ENCODE measurements at places on chromosomes 1 and 21.

- no peak for DNase-seq
Observed at GRCh38 chr1:91428182-91428798, 23.7 kb upstream of the HFM1 start.

DNA sequence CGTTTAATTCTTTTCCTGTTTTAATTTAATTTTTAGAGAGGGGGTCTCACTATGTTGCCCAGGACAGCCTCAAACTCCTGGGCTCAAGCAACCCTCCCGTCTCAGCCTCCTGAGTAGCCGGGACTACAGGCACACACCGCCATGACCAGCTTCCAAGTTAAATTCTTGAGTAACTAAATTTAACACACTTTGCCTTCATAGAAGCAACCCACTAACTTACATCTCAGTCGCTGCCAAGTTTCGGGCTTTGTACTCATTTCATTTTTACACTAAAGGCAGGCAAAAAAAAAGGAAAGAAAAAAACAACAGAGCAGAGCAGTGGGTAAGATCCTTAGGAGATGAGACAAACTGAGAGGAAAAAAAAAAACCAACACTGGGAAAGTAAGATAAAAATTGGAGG lies 3.5 kb downstream of the TIAM1 start:
- no peak for DNase-seq

GRCh38 chr1:38077523-38078147 lies 31.0 kb upstream of the POU3F1 start:
- no peak for DNase-seq

DNA sequence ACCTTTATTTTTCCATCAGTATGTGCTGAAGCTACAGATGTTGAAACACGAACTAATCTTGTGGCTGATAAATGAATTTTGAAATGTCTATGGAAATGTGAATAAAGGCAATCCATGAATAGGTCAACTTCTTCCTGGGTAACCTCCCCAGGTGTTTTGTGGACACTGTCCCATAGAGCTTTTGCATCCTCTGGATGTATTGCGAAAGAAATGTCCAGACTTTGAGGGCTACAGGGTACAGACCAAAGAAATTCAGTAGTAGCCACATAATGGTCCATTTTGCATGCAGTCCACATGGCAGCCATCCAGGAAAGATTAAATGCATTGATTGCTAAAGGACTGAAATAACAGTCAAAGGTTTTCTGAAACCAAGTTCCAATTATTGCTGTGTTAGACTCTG lies 21.5 kb upstream of the DARS2 start:
- no peak for DNase-seq

GRCh38 chr1:226092965-226093364 lies 30.4 kb downstream of the H3-3A start:
- DNase-seq, result no peak

GRCh38 chr1:173415490-173415889 lies 61.6 kb upstream of the PRDX6 start:
- DNase-seq, result no peak

- no peak for DNase-seq
Observed at GRCh38 chr1:247540581-247540980, 4.3 kb upstream of the OR2C3 start.

DNA sequence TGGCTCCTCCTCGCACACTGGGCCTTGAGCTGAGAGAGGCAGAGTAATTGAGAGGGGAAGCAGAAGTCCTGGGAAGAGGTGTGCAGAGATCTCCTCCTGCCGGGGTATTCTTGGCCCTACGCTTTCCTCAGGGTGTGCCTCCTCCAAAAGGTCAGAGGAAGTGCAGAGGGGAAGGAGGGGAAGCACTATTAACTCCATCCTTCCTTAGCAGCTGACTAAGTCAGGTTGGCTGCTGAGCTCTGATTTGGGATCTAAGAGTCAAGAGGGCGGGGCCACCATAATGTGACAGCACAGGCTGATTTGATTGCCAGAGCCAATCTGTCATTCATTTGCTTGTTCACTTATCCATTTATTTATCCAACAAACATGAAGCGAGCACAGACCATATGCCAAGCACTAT lies 12.3 kb downstream of the ATP2B4 start:
- DNase-seq, result no peak

DNA sequence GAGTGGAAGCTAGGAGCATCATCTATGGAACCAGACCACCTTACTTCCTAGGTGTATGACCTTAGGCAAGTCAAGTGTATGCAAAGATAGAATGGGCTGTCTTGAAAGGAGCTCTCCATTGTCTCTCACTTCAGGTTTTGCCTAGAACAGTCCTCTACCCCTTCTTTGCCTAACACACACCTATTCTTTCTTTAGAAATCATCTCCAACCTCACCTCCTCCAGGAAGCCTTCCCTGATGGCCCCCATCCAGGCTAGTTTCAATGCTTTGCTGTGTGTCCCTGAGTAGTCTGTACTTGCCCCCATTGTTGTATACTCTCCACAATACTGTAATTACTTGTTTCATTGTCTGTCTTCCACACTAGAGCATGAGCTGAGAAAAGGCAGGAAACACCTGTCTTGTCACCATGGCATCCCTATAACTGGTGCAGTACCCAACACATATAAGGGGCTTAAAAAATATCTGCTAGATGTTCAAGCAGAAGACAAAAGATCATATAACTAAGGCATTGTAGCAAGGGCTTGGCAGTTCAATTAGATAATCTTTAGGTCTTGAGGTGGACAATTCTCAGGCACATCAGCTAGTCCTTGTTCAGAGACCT lies 83.0 kb downstream of the RRAGC start:
- DNase-seq, result no peak

- no peak for DNase-seq
Observed at GRCh38 chr1:58812926-58813325, 29.1 kb upstream of the JUN start.

DNA sequence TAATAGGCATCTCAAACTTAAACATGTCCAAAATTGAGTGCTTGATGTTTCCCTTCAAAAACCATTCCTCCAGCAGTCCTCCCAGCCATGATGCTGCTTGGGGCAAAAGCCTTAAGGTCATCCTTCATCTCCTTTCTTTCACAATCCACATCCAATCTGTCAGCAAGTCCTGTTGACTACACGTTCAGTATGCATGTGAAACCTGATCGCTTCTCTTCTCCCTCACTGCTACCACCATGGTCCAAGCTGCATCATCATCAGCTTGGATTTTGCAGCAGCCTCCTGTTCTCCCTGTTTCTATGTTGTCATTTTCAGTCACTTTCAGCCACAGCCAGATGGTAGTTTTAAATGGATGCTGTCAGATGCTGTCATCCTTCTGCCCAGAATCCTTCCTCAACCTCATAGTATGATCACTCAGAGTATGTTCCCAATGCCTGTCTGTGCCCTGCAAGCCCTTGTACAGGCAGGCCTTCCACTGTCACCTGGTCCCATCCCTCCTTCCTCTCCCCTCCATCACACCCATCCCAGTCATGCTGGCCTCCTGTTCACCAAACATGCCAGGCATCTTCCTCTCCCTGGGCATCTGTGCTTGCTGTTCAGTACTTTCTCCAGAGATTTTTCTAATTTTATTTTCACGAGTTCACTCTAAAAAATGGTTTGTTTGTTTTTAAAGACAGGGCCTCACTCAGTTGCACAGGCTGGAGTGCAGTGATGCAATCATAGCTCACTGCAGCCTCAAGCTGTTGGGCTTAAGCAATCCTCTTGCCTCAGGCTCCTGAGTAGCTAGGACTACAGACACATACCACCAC lies 66.0 kb downstream of the SYDE2 start:
- DNase-seq, result no peak

- DNase-seq, result no peak
Observed at GRCh38 chr1:183911285-183911684, 106.4 kb downstream of the RGL1 start.

- no peak for DNase-seq
Observed at GRCh38 chr1:115457289-115457688, 119.2 kb upstream of the NGF start.

DNA sequence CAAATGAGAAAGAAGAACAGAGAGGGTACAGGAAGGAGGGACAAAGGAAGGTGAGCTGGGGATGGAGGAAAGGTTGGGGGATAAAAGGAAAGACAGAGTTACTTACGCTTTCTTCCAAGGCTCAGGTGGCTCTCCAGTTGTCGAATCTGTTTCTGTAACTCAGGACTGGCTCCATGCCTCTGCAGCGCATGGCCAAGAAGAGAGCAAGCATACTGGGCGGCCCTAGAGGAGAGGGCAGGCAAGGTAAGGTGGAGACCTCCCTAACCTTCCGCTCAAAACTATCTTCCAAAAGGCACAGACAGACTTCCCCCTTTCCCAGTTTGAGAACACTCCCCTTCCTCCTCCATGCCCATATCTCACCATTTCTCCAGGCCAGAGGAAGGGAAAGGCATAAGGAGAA lies 922 bp downstream of the PEX11B start:
- no peak for DNase-seq

DNA sequence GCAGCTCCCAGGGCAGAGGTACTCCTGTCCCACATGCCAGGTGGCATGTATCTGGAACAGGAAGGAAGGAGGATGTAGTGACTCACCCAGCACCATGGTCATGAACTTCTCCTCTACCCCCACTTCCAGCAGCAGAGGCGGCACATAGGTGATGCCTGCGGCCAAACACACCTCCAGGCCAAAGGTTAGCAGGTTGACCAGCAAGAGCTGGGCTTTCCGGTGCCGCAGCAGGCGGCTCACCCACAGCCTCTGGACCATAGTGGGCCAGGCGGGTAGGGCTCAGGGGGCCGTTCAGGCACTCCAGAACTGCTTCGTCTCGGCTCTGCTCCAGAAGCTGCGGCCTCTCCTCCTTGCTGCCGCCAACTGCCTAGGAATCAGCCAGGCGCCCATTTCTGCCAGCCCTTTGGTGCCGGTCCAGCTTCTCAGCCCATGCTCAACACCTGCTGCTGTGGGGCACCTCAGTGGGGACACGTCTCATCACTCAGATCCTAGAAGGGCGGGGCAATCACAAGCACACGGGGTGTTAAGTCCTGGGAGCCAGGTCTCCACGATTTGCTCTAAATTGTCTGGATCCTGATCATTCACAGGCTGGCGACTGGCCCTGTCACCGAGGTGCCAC lies 15.8 kb downstream of the SLC45A3 start:
- DNase-seq, result no peak

- DNase-seq, result no peak
Observed at GRCh38 chr21:15763359-15763758, 33.6 kb downstream of the USP25 start.

DNA sequence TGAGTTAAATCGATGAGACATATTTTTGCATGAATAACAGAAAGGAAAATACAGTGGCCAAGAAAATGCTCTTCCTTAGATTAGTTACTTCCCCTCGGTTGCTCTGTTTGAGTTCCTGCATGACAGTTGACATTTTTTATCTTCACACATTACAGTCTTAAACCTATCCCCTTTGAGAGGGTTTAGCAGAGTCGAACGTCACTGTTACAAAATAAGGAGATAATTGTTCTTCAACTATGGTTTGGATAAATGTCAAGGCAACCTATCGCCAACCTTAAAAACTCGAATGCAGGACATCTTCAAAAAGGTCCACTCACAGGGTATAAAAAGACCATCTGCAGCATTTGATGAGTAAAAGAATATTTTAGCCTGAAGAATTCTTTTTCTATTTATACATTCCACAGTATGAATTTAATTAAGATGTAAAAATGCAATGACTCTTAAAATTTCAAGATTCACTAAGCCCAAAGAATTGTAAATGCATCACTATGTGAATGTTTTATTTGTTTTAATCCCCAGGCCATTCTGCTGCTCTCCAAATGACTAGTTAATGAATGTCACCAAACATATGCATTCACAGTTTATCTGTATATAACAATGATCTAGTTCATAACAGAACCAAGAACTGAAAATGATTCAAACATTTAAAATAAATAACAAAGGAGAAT lies 68.9 kb upstream of the COL11A1 start:
- DNase-seq, result no peak

GRCh38 chr1:59570524-59570923 lies 244.2 kb upstream of the HOOK1 start:
- no peak for DNase-seq

GRCh38 chr1:159248311-159248710 lies 43.6 kb downstream of the ACKR1 start:
- DNase-seq, result no peak

DNA sequence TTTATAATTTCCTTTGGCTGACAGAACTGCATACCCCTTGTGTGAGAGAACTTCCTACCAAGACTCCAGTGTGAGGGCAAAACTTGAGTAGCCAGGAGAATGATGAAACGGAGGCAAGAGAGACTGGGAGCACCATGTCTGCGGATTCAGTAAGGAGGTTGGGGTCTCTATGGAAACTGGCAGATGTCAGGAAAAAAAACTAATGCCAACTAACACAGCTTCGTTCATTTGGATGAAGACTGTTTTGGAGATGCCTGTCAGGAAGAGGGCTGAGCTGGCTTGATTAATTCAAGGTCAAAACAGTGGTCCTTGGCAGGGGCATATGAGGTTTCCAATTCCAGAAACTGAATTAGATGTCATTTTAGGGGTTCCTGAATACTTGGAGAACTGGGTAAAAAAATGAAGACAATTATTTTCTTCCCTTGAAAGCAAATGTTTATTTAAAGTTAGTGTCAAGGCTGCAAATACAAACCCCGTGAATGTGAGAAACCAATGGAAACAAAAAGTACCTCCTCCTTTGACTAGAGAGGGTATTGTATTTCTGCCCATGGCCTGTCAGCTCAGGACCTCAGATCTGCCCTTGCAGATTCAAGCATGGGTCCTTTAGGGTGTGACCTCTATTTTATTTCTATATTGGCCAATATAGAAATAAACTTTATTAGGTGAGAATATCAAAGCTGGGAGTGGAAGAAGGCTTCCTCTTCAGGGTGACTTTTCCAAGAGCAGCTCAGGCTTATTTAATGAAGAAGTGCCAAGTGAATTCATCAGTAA lies 110.5 kb downstream of the MAST2 start:
- DNase-seq, result no peak

DNA sequence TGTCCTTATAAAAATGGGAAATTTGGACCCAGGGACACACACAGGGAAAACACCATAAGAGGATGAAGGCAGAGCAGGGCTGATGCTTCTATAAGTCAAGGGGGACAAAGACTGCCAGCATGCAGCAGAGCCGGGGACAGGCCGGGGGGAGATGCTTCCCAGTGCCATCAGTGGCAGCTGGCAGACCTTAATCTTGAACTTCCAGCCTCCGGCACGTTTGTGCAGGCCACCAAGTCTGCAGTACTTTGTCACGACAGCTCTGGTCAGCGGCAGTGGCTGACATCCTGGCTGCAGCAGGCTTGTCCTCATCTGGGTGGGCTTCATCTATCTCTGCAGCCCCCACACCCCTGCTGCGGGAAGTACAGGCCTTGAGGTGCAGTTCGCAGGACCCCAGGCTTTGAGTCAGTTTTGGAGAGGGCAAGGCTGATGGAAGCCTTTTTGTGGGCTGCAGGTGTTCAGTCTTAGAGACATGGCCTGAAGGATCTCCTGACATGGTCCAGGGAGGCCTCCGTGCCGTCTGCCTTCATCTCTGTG lies 186.0 kb downstream of the DYRK1A start:
- no peak for DNase-seq

DNA sequence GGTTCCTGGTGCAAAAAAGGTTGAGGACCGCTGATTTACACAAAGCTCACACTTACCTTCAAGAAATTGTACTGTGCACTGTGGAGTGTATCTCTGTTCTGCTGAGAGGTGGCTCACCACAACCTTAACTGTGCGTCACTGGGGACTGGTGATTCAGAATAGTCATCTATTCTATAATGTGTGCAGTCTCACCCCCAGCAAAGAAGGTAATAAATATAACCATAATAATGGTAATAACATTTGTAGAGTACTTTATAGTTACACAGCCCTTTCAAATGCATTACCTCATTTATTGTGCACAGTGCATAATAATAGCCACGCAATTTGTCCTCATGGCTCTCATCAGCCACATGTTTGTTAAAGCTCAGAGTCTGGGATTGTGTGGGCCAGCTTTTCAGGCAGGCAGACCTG lies 59.4 kb upstream of the DUSP10 start:
- no peak for DNase-seq

GRCh38 chr21:38848187-38848609 lies 42.5 kb downstream of the ETS2 start:
- DNase-seq, result no peak

GRCh38 chr1:204036882-204037655 lies 35.8 kb upstream of the SOX13 start:
- no peak for DNase-seq
